ENCODE measurements at places on chromosomes 3 and 15. TPM values are rescaled to one million over a fixed set of nuclear protein-coding genes. Genes with fewer than 3 reads are reported as not detected.

Gene LTF
- total RNA-seq, result not detected

DNA sequence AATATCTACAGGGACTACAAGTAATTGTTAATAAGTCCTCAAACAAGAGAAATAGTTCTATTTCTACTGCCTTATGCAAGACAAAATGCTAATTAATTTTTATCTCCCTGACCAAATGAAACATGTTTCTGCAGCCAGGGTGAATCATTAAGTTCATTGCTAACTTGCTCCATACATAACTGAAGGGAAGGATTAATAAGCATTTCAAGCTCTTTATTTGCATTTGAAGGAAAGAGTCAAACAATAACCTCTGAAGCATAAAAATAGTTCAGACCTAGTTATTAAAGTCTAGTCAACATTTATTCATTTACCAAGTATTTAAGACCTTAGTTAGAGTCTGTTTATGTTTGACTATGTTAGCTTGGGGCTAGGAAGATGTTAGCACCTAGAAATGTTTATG is 120.0 kb downstream of the ATP1B3 start:
- DNase-seq, result no peak

GRCh38 chr15:25543196-25543595 is 104.4 kb upstream of the UBE3A start:
- DNase-seq, result no peak

DNA sequence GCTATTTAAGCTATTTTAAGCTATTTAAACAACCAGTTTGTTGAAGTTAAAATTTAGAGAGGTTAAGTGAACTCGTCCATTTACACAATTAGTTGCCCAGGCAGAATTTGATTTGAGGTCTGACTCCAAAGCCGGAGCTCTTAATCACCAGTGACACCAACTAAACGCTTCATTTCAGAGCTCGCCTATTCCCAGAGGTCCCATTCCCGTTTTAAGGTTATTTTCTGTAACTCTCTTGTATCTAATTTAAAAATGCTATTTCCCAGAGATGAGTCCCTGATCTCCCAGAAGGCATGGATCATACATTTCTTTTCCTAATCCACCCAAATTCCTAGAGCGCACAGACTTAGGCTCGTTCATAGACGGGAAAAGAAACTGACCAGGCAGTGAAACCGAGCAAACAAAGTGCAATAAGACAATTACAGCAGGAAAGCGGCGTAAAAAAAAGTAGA is 904 bp upstream of the MCTP2 start:
- no peak for DNase-seq

DNA sequence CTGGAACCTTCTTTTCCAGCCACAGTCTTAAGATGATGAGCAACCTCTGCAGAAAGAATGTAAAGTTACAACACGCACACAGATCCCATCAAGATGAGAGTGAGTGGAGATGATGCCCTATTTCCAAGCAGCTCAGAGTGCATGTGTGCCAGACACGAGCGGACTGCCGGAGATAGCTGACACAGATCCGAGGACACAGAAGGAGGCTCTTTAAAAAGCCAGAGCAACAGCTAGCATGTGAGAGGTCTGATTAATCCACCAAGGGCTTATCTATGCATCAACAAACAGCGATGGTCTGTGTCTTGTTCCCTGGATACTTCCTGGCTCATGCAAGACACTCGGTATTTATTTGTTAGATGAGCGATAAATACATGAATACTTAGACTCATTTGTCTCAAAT is 128.6 kb upstream of the DLG1 start:
- DNase-seq, result no peak

Gene CLDN11
- not detected for total RNA-seq

GRCh38 chr15:33071451-33071850 is 123.1 kb downstream of the FMN1 start:
- no peak for DNase-seq

Gene CTXN2
- total RNA-seq, result 0.07 TPM

- no peak for DNase-seq
These were observed 179.8 kb downstream of the THSD4 start for GRCh38 chr15:71294911-71295602.

Gene LRTM1
- total RNA-seq, result not detected

Gene RHOV
- total RNA-seq, result 1.5 TPM

DNA sequence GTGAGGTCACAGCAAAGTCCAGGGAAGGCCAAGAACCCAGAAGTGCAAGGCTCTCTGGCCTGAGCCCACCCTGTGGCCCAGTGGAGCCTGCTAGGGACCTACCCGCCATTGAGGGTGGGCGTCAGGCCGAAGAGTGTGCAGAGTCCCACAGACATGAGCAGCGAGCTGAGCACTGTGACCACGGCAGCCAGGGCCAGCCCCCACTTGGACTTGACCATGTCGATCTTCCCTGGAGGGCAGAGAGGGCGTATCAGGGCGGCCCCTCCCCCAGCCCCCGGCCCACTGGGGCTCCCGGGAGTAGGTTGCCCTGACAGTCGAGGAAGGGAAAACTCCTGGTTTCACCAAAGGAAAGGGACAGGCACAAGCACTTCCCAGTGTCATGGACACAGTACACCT is 44.6 kb downstream of the PTPN23 start:
- peak; percentile 53 for DNase-seq

- DNase-seq, result no peak
These were observed 87.7 kb downstream of the LINGO1 start for GRCh38 chr15:77545058-77545457.

DNA sequence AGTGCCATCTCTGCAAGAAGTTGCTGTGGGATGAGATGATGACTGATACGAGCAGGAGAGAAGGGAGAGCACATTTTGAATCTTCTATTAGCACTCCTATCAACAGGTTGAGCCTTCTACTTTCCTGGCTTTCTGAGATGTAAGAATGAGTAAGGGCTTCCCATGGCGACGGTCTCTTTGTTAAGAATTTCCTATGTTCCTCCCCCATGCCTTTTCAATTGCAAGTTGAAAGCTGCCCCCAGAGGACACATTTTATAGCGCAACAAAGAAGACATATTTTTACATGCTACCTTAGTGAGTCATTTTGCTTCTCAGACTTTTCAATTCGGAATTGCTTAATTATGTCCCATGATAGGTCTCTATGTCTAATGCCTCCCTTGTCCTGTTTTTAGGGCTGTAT is 71.3 kb upstream of the LRTM1 start:
- DNase-seq, result no peak

DNA sequence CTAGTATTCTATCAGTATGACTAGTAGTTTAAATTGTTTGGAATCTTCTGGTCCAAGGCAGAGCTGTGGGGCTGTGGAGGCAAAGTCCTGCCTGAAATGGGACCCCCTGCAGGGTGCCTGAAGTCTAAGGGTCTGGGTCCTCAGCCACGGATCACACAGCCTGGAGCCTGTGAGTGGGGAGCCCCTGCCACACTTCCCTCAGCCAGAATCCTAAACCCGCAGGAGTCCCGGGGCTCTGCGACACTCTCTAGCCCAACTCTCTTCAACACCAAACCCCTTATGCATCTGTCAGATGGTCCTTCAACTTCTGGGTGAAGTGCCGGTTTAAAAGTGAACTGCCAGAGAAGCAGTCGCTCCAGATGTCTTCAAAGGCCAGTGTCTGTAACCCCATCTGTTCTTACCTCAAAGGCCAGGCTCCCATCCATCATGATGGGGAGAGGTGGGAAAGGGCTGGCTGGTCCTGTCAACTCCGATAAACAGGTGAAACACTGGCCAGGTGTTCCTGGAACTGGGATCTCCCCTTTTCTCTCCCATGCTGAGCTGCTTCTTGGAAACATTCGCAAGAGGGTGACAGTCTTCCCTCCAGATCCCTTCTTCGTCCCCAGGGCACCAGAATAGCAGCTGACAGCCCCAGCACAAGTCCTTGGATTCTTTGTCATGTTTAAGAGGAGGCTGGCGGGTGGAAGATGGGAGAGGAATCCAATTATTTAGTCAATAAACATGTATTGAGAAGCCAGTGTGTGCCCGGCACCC is 45.6 kb downstream of the CPN2 start:
- DNase-seq, result no peak

DNA sequence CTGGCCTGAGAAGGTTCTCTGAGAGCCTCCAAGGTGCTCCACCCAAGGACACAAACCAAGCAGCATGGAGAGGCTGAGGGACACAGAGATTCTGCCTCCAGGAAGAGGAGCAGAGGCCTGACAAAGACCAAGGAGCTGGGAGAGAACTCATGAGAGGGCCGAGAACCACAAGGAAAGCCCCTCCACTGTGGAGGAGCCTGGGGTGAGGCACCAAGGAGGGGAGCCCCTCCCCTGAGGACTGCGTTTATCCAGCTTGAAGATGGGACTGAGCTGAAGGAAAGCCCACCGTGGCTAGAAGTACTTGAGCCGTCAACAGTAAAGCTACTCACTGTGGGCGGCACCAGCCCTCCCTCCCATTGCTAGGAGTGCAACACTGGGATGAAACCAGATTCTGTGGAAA is 63.1 kb upstream of the MEF2A start:
- DNase-seq, result no peak

- DNase-seq, result no peak
These were observed 8.8 kb upstream of the FBXO40 start for GRCh38 chr3:121584418-121584817.

- no peak for DNase-seq
These were observed 23.3 kb upstream of the HEG1 start for GRCh38 chr3:125078951-125079674.

DNA sequence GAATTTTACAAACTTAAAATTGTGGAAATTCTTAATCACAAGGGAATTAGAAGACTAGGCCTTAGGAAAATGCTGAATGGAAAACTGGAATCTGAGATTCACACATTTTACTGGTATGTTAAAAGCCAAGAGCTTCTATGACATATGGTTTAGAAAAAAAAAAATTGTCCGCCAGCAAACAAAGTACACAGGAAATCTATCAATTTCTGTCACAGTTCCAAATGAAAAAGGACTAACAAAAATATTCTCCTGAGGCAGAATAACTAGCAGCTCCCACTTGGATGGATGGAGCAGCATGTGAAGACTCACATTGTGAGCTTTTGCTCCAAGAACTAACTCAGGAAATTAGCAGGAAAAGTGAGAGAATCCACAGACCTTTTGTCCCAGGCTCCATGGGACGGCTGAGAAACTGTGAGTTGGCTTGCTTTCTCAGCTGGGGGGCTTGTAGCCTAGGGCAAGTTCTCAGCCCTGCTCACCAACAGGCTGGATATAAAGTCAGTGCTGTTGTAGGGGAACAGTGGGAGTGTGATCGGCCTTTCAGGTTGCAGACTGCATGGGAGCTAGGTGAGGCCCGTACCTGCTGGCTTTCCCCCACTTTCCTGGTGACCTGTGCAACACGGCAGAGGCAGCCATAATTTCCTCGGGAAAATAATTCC is 731.1 kb upstream of the SGO1 start:
- no peak for DNase-seq

Gene CCDC80
- not detected for total RNA-seq

DNA sequence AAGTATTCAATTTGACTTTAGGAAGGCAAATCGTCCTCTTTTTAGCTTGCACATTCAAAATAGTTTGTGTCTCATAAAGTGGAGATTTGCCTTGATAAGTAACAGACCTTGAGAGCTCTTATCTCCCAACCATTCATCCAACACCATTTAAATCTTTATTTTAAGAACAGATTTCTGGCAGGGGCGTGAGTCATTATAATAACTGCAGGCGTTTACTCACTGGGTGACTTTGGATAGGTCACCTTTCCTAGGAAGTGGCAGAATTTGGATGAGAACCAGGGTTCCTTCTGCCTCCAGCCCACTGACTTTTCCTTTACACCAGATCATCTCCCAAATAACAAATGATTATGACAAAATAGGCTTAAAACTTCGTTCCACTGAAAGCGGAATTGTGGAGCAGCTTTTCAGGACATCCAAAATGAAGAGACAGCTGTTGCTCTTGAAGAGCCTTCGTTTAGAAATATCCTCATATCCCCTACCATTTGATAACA is 5.0 kb downstream of the LMCD1 start:
- no peak for DNase-seq

Gene TRH
- total RNA-seq, result not detected

- DNase-seq, result no peak
These were observed 69.3 kb downstream of the ADAMTSL3 start for GRCh38 chr15:83723216-83723615.

Gene ZNF860
- total RNA-seq, result 0.19 TPM

- no peak for DNase-seq
These were observed 626.5 kb upstream of the DPPA4 start for GRCh38 chr3:109963831-109964230.

Gene CCDC33
- not detected for total RNA-seq

GRCh38 chr3:48428572-48429316 is 1.1 kb downstream of the PLXNB1 start:
- DNase-seq, result no peak

Gene UROC1
- not detected for total RNA-seq

Data from activated CD4-positive, alpha-beta T cell treated with anti-CD3 and anti-CD28 coated beads, Interleukin-2, amount 10 ng/mL, durations not matched to agents 24 days and 14 days (primary cell).